ENCODE measurements at places on chromosomes 7 and 10.

GRCh38 chr7:44378744-44379143, 53.4 kb upstream of the CAMK2B start:
- no peak for DNase-seq

DNA sequence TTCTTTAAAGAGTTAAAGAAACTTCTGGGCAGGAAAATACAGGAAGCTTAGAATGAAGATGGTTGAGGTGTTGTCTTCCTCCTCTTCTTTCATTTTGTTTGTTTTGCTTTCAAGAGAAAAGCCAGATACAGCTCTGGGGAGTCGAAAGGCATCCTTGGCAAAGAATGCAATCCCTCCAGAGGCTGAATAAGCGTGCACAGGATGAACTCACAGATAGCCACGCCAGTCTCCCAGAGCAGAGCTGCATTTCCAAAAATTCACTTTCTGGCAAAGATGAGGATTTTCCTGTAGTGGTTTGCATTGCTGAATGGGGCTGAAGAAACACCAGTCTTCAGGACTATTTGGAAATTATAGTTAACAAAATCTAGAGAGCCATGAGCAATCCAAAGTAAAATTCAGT, 336.4 kb downstream of the NRG3 start:
- DNase-seq: no peak

- no peak for DNase-seq
Measured at GRCh38 chr7:151249034-151249731, 689 bp upstream of the SMARCD3 start.

GRCh38 chr7:129468547-129468946, 33.8 kb upstream of the SMKR1 start:
- DNase-seq: no peak

DNA sequence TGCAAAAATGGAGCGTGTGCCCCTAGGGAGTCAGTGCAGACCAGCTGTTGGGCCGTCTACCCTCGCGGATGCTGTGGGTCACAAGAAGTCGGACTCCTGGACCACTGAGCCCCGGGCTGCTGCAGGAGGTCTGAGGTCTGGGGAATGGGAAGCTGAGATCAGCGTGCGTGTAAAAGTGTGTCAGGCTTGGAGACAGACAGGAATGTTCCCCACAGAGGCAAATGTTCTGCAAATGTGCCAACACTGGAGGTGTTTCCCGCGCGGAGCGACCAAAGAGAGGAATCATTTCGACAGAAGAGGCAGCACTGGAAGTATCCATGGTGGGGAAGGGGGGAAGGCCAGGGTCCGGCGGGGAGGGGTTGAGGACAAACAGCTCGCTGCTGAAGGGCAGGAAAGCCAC, 643.8 kb upstream of the MGMT start:
- no peak for DNase-seq

GRCh38 chr7:97555857-97556421, 175.9 kb upstream of the TAC1 start:
- no peak for DNase-seq

GRCh38 chr10:110229155-110229554, 21.8 kb downstream of the MXI1 start:
- DNase-seq: no peak

DNA sequence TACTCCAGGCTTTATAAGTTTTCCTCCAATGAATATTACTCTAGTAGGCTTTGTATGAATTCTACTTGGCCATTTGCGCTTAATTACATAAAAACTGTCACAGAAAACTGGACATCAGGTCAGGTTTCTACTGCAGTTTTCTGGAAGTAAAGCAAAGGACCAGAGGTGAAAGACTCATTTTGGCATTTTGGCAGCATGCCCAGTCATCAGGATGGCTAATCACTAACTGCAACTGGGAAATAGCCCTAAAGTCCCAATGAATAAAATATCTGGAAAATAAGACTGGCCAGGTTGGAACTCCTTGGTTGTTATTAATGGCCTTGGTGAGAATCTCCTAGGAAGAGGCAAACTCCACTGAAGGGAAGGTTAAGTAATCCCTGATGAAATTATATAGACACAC, 75.5 kb downstream of the COPG2 start:
- no peak for DNase-seq

DNA sequence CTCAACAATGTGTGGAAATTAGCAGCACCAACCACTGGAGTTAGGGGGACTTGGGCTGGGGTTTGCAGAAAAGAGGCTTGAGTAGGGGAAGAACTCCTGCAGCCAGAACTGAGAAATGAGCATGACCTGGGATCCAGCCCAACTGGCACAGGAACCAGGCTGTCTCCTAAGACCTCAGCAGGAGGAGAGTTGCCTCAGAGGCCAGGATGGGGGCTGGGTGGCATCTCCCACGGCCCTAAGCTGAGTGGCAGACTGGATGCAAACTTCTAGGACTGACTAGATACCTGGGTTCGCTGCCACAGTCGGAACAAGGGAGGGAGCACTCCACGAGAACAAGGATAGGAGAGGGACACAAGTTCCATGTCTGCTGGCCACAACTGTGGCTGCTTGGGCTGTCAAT, 62.6 kb downstream of the RNF32 start:
- DNase-seq: no peak

DNA sequence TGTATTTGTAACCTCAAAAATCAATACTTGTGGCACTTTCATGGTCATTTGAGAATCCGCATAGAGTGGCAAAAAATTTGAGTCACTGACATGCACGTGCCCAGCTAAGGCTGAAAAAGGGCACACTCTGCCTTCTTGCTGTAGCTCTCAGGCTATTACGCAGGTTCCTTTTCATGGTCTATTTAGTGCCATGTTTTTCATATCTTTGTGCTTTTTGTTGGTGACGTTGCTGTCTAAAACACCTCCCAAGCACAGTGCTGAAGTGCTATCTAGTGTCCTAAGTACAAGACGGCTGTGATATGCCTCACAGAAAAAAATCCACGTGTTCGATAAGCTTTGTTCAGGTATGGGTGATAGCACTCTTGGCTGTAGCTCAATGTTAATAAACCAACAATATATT, 50.9 kb downstream of the CREB3L2 start:
- DNase-seq: no peak

DNA sequence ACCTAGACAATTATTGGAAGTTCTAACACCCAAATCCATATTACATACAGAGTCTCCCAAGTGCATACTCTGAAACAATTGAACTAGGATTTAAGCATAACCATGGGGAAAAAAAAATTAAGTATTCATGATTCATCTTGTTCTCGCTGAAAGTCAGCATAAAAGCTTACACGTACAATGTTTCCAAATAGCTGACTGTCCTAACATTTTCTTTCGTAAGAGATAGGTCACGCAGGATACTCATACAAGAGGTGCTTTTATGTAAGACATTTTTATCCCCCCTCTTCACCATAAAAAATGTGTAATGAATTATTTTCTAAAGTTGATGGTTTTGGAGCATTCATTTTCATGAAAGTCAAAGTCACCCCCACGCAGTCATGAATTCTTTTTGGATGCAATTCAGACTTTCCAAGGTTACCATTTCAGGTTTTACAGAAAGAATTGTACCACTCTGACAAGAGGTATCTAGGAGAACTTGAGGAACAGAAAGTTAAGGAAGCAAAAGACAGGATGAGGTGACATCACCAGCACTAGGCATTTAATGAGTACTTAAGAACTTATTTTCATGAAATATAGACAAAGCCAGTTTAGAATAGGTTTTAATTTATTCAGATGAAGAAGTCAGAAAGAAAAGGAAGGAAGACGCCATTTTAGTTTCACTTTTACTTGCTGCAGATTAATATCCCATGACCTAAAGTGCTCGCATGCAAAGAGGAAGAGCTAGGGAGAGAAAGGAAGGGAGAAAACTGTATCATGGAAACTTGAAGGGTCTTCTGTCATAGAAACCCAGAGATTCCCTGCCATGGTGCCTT, 55.8 kb downstream of the TMEM26 start:
- peak; percentile 46 for DNase-seq

DNA sequence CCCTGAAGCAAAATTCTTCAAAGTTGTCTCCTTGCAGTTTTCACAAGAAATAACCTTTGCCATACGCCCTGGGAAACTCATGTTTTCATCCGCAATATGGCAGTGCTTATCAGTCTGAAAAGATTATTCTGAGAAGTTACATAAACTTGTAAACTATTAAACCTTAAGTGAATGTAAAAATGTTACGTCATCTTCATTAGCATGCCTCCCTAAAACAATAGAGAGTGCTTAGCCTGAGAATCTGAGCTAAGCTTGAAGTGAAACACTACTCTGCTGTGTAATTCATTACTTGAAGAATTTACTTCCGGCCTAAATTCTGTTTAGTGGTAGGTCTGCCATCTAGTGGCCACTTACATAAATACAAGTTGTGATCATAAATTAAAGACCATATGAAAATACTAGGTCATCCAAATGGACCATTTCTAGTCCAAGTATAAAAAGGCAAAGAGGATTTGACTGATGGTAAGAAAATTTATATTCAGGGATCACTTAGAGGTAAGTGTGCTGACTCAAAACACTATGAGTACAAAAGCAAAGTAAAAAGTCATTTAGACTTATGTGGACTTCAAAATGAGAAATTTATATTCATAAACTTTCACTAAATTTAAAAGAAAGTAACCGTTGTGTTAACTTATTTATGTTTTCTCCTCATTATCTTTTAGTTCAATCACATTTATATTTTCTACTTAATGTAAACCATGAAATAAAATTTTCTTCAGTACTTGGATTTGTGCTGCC, 745.1 kb upstream of the LRRTM3 start:
- DNase-seq: peak; percentile 67

DNA sequence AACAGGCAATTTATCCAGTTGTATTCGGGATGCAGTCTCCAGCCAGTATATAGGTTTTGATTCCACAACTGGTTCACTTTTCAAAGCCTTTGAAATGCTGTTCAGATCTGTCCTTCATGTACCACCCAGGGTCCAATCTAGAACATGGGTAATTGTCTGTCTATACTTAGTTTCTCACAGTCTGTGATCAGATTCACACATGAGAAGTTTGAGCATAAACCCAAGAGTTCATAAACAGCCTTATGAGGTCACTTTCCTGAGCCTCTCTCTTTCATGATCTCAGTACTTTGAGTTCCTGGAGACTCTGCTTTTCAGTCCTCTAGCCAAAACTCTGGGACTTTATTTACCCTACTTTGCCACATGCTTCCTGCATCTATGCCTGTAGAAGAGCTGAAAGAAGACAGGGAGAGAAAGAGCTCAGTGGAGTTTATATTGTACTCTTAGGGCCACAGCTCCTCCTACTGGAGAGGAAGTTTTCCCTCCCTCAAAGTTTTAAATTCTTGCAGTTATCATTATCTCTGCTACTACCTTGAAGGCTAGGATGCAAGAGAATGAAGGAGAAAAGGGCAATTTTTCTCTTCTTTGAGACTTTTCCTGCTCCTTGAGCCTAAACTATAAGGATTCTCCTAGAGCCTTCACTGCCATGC, 172.0 kb downstream of the ZEB1 start:
- DNase-seq: peak; percentile 26

DNA sequence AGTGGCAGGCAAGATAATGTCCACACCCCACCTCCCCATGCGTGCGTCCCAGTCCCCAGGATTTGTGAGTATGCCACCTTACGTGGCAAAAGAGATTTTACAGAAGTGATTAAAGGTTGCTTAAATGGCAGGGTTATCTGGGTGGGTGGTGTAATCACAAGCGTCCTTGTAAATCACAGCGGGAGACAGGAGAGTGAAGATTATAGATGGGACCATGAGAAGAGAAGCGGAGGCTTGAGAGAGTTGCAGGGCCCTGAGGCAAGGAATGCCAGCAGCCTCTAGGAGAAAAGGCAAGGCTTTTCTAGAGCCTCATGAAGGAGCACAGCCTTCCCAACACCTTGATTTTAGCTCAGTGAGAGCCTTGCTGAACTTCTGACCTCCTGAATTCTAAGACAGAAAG, 10.2 kb downstream of the ZRANB1 start:
- no peak for DNase-seq

GRCh38 chr10:103757531-103758293, 97.7 kb downstream of the SH3PXD2A start:
- DNase-seq: no peak

DNA sequence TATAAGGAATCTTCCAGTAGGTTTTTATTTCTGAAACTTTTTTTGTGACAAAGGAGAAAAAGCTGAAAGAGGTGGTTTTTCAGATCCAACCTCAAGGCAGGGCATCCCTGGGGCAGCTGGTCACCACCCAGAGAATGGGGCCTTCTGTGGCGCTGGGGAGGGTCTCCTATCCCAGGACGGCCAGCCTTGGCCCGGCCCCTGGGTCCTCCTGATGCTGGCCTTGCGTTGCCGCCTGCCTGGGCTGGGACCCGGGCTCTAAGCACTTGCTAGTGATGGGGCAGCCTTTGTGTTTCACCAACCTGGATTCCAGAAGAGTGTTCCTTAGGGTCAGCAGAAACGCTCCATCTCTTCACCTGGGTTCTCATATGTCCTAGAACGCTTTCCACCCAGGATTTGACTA, 16.3 kb downstream of the SHH start:
- DNase-seq: no peak

GRCh38 chr7:50594734-50595485, 29.7 kb upstream of the DDC start:
- no peak for DNase-seq

DNA sequence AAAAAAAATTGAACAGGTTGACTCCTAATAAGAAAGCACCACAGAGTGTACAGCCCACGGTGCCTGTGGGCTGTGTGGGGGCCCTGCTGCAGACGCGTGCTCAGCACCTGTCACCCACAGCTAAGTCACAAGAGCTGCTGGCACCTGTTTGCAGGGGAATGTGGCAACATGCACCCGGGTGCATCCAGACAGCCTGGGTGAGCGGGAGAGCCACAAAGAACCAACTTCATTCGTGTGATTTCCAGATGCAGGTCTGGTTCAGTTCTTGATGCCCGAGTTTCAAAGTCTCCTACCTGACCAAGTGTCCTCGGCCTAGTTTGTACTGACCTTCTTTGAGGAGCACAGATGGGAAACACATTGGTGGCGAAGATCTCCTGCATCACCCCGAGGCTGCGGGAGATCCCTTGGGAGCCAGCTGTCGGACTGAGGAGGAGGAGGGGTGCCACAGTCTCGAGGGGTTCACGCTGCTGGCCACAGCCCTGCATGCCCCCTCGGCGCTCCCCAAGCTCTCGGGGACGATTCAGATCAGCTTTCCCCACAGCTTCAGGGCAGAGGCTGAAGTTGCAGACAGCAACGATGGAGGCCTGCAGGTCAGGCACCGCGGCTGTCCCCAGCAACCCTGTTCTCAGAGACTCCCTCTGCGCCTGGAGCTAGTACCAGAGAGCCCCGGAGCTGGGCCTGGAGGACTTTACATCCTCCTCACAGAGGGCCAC, 35.3 kb downstream of the AMZ1 start:
- DNase-seq: no peak

- no peak for DNase-seq
Measured at GRCh38 chr10:62559481-62560200, 185.5 kb downstream of the ZNF365 start.

- no peak for DNase-seq
Measured at GRCh38 chr7:100446040-100446439, 9.7 kb upstream of the PPP1R35 start.

DNA sequence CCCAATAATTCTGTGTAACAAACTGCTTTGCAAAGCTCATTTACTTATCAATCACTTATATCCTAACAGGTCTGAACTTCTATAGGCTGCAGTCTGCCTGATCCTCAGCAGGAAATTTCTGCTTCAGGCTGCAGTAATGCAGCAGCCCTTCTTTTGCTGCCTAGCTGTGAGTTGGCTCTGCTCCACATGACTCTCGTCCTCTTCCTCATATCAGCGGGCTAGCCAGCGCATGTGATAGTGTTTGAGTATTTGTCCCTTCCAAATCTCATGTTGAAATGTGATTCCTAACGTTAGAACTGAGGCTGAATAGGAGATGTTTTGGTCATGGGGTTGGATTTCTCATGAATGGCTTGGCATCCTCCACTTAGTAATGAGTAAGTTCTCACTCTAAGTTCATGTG, 387.8 kb downstream of the SEMA3D start:
- DNase-seq: no peak

All from LoVo (cell line).